ENCODE measurements at places on chromosomes 16 and 17.

DNA sequence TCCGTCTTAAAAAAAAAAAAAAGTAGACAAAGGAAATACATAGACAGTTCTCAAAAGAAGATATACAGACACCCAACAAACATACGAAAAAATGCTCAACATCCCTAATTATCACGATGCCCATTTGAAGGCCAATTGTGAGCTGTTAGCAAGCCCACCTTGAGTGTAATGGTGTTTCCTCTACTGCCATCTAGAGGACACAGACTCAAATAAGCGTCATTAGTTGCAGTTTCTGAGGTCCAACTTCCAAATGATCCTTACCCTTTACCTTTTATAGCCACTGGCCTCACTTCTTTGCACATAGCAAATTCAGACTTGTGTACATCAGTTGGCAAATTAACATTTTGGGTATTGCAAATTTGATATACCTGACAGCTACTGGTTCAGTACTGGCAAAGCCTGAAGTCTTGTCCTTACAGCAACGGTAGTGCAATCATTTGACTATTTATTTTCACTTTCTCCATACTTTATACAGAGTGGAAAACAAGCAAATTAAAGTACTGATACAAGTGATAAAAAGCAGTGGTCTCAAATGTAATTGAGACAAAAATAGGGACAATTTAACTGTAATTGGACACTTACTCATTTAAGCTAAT is 536.3 kb upstream of the EEF2KMT start:
- no peak for DNase-seq

DNA sequence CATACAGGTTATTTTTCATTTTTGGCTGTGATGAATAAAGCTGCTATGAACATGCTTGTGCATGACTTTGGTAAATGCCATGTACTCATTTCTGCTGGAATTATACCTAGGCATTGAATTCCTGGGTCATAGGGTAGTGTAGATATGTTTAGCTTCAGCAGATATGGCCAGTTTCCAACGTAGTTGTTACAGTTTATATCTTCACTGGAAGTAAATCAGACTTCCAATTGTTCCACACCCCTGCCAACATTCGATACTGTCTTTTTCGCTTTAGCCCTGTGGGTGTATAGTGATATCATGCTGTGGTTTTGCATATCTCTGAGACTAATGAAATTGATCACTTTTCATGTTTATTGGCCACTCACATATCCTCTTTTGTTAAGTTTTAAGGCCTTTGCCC is 50.4 kb downstream of the ARHGAP27 start:
- no peak for DNase-seq

- DNase-seq, result no peak
Measured at GRCh38 chr16:8806272-8806983, 8.8 kb downstream of the PMM2 start.

GRCh38 chr16:2037647-2038381 is 9.8 kb downstream of the NTHL1 start:
- DNase-seq, result no peak
